Activated CD4-positive, CD25-positive, alpha-beta regulatory T cell (primary cell): ENCODE measurements at places on chromosomes 16 and 17.

GRCh38 chr16:2244926-2245795 is 6.2 kb downstream of the ECI1 start:
- DNase-seq, result no peak

GRCh38 chr17:78723001-78723796 is 58.9 kb downstream of the CYTH1 start:
- DNase-seq, result no peak

DNA sequence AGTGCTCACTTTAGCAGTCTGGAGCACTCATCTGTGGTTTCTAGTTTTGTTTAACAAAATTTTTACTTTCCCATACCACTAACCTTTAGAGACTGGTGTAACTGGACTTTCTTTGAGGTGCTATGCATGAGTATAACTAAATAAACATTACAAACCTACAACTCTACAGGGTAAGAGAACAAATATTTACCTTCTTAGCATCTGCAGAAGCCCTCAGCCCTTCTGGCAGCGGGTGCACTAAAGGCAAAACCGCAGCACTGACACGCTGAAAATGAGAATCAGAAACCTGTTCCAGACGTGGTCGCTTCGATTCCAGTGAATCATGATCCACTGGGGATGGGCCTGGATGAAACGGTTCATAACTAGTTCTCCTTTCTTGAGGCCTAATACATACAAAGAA is 43.7 kb downstream of the NCOR1 start:
- no peak for DNase-seq

GRCh38 chr17:8881606-8882005 is 14.1 kb upstream of the PIK3R6 start:
- DNase-seq, result no peak

GRCh38 chr17:69450918-69451317 is 36.4 kb downstream of the MAP2K6 start:
- no peak for DNase-seq

DNA sequence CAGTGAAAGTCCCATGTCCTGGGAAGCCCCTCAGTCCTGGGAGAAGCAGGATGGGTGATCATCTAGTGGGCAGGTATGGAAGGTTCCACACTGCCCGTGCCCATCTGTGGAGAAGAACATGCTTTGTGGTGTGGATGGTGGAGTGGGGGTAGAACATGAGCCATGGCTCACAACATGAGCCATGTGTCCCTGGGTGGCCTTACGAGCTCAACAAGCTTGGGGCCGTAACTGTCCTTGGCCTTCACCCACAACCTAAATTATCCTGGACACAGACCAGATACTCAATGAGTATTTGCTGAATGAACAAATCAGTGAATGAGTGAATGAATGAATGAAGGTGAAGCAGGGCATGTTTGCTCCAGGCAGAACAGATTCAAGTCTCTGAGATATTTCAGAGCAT is 13.5 kb downstream of the SOX8 start:
- DNase-seq, result no peak

- DNase-seq, result no peak
These were observed 46.6 kb downstream of the RGS9 start for GRCh38 chr17:65183736-65184135.

GRCh38 chr17:2174014-2174413 is 119.1 kb downstream of the HIC1 start:
- no peak for DNase-seq

DNA sequence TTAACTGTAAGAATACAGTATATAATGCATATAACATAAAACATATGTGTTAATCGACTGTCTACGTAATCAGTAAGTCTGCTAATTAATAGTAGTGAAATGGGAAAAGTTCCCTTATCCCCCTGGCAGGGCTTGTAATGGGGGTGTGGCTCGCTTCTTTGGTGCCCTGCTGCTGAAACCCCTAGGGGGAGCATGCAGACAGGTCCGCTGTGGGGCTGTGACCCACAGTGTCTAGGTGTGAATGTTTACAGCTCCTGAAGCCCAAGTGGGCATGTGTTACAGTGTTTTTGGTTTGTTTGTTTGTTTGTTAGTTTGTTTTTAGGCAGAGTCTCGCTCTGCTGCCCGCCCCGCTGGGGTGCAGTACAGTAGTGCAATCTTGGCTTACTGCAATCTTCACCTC is 495.7 kb downstream of the SHISA9 start:
- DNase-seq, result no peak

DNA sequence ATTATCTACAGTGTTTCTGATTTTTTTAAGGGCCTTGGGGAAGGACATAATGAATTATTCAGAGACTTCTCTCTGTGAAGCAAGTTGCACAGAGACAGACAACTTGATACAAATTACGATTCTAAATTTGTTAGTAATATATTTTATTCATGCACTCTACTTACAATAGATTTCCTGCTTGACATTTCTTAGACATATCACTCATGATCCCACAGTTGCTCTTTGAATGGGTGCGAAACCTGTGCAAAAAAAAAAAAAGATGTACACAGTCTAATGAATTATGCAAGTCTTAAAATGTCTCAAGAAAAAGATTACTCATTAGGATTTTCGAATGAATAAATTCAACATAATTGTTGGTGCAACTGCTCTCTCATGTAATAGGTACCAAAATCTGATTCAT is 254.8 kb downstream of the PRKCA start:
- DNase-seq, result no peak

- no peak for DNase-seq
These were observed 64.7 kb downstream of the SNX20 start for GRCh38 chr16:50616386-50616785.

- DNase-seq, result no peak
These were observed 33.2 kb downstream of the EEF2K start for GRCh38 chr16:22239131-22239805.

GRCh38 chr17:81910840-81911276 is 341 bp downstream of the PCYT2 start:
- no peak for DNase-seq

DNA sequence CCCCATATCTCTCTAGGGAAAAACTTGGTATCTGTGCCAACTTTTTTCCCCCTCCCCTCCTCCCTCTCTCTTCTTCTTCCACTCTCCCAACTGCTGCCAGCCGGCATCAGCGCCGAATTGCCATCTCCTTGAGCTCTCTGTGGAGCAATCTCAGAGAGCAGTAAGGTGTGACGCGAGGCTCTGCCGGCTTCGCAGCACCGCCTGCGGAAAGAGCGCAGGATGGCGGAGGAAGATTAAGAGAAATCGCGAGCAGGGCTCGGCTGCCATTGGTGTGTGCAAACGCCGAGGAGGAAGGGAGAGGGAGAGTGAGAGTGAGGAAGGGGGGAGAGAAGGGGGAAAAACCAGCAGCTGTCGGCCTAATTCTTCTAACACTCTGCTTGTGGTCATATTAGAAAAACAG is 44.2 kb downstream of the NEUROD2 start:
- no peak for DNase-seq

DNA sequence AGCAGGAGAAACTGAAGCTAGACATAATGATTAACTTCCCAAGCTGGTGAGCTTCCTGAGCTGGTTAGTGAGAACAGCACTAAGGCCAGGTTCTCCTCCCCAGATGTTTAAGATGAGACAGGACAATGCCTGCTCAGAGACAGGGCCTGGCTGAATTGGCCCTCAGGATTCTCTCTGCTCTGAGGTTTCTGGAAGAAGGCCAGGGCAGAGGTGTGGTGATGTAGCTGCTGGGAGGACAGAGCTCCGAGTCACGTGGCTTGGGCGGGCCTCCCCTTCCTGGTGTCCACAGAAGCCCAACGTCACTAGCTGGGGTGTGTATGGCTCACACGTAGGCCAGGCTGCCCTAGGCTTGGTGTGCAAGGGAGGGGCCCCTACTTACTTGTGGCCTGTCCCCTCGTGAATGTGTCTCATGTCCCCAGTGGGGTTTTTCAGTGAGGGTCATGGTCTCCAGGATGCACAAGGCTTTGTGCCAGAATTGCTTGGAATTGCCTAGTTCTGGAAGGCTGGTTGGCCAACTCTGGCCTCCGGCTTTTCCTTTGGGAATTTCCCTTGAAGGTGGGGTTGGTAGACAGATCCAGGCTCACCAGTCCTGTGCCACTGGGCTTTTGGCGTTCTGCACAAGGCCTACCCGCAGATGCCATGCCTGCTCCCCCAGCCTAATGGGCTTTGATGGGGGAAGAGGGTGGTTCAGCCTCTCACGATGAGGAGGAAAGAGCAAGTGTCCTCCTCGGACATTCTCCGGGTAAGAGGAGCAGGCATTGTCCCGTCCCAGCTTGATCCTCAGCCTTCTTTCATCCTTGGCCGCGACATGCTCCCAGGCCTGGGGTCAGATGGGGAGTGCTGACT is 3.4 kb downstream of the NOD2 start:
- DNase-seq, result no peak

GRCh38 chr16:28189245-28189644 is 22.5 kb downstream of the XPO6 start:
- DNase-seq, result no peak

DNA sequence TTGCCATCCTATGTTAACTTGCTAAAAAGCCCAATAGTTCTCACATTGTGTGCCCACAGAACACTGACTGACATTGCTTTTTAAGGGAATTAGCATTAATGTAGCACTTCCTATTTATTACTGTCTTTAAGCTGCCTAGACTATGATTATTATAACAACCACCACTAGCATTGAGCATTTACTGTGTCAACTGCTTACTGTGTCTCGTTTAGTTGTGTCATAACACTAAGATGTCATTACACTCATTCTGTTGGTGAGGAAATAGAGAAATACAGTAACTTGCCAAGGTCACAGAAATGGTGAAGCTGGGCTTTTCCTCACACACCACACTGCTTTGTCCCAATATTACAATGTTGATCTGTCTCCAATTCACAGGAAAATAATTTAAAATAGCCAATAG is 30.2 kb downstream of the TRIM25 start:
- DNase-seq, result no peak

DNA sequence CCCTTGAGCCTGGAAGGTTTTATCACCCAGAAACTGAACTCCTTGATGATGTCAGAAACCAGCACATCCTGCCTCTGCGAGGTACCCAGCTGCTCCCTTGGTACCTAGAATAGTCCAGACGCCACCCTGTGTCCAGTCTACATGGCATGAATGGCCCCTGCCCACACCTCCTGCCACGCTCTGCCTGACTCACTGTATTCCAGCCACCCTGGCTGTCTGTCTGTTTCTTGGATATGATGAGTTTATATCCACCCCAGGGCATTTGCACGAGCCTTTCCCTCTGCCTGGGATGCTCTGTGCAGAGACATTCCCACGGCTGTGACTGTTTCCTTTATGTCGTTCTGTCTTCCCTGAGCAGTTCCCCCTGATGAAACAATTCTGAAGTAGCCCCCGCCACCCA is 68.7 kb downstream of the CRISPLD2 start:
- DNase-seq, result no peak

- no peak for DNase-seq
These were observed 34.1 kb upstream of the SLC38A10 start for GRCh38 chr17:81328978-81329926.

GRCh38 chr16:26747760-26748159 is 319.0 kb upstream of the C16orf82 start:
- no peak for DNase-seq

DNA sequence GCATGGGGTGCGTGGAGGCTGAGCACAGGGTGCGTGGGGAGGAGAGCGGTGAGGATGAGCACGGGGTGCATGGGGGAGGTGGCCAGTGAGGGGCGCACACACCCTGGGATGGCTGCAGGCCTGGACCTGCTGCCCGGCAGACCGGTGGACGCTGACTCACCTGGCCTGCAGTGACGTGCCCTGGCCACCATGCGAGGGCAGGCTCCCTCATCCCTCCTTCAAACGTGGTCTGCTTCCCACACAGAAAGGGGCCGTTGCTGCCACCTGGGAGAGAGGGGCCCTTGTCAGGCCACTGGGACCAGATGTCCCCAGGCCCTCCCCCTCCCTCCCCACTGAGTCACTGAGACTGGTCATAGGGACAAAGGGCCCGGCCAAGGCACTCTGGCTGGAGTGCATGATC is 20.1 kb upstream of the APRT start:
- no peak for DNase-seq

GRCh38 chr16:67561501-67561823 is 864 bp upstream of the CTCF start:
- no peak for DNase-seq

DNA sequence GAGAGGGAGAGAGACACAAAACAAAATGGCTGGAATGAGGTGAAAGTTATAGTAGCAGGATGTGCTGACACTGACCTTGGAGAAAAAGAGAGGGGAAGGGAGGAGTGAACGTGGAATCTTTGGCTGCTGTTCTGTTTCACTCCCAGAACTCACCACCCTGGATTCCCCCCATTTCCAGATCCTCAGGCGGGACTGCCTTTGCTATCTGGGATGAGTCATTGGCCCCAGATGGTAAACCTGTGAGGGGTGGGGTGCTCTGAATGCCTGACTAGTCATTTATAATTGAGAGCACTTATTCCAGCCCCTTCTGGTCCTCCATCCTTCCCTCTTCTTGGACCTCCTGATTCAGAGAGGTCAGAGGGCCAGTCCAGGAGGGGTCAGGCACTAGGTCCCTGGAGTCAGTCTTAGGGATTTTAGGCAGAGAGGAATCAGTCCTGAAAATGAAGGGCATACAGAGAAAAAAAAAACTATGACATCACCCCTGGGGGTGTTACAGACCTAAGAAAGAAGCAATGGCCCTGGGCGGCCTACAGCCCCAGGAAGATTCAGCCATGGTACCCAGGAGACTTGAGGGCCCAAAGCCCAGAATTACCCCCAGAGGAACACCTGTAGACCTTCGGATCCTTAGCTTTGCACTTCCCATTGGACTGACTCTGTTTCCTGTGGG is 2.2 kb upstream of the ZG16 start:
- DNase-seq, result no peak

DNA sequence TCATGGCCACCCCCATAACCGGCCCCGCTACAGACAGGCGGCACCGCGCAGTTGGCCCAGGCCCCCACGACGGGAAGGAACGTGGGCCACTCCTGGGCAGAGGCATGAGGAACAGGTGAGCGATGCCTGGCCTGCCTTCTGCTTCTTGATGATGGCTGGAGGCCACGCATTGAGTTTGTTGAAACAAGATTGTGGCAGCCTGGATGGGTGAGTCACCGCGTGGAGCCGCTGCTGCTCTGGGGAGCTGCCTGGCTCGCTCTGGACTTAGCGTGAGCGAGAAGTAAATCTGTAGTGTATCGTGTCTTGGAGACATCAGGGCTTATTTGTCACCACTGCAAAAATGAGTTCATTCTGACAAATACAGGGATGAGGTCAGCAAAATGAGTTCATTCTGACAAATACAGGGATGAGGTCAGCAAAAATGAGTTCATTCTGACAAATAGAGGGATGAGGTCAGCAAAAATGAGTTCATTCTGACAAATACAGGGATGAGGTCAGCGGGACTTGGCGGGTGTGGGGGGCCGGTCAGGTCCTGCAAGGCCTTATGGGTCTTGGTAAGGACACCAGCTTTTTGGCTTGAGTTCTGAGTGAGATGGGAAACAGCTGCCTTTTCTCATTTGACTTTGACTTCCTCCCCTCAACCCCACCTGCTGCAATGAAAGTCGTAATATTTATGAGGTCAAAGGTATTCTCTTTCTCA is 93.0 kb downstream of the SEC14L1 start:
- DNase-seq, result no peak
